ENCODE measurements at places on chromosomes 5 and 9. TPM values are rescaled to one million over a fixed set of nuclear protein-coding genes. Genes with fewer than 3 reads are reported as not detected.

Gene ANGPTL2
- not detected for total RNA-seq

Gene SGCD
- not detected for total RNA-seq

Gene TOPORS
- total RNA-seq, result 25.8 TPM

GRCh38 chr9:28032268-28032590 lies 458.9 kb upstream of the C9orf72 start:
- no peak for DNase-seq

GRCh38 chr9:134165357-134166315 lies 1.3 kb upstream of the RNU6ATAC start:
- DNase-seq, result peak; percentile 17

DNA sequence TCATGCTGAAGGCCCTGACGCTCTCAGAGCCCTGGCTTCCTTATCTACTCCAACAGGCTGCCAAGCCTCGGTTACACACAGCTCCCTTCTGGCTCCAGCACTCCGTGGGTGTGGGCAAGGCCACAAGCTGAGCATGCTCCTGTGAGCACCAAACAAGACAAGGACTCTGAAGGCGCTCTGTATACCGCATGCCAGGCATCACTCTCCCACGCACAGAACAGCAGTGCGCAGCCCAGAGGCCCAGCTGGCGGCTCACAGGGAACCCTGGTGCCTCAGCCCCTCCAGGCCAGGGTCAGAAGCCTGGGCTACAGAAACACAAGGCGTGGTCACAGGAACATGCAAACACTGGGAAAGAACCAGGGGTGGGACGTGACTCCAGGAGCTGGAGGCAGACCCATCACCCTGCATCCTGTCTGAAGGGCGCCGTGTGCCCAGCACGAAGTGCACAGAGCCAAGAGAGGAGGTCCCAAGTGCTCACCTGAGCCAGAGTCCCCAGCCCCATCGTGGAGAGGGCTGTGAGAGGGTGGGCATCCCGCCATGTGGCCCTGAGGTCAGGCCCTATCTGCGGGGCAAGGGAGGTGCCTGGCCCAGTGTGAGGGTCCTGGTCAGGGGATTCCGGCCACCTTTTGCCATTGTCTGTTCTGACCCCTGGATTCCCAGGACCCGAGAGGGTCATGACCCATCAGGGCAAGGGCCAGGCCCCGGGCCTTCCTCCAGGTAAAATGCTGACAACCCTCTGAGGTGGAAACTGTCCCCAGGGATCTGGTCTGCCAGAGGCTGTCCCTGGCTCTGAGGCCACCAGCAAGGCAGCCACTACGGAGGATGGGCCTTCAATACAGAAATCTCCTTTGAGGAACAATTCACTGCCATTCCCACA lies 54.7 kb downstream of the COL23A1 start:
- DNase-seq, result no peak

- DNase-seq, result no peak
Measured at GRCh38 chr9:79014929-79015699, 556.7 kb upstream of the TLE4 start.

DNA sequence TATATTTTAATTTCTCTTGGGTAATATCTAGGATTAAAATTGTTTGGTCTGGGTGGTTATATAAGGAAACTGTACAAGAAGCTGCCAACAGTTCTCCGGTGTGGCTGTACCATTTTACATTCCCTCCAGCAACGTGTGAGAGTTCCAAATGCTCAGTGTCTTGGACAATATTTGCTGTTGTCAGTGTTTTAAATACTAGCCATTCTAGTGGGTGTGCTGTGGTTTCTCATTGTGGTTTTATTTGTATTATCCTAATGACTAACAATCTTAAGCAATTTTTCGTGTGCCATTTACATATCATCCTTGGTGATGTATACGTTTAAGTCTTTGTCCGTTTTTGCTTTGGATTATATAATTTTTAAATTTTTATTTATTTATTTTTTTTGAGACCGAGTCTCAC lies 34.0 kb downstream of the TNFSF15 start:
- no peak for DNase-seq

GRCh38 chr5:171023508-171023907 lies 161.7 kb downstream of the RANBP17 start:
- DNase-seq, result no peak

DNA sequence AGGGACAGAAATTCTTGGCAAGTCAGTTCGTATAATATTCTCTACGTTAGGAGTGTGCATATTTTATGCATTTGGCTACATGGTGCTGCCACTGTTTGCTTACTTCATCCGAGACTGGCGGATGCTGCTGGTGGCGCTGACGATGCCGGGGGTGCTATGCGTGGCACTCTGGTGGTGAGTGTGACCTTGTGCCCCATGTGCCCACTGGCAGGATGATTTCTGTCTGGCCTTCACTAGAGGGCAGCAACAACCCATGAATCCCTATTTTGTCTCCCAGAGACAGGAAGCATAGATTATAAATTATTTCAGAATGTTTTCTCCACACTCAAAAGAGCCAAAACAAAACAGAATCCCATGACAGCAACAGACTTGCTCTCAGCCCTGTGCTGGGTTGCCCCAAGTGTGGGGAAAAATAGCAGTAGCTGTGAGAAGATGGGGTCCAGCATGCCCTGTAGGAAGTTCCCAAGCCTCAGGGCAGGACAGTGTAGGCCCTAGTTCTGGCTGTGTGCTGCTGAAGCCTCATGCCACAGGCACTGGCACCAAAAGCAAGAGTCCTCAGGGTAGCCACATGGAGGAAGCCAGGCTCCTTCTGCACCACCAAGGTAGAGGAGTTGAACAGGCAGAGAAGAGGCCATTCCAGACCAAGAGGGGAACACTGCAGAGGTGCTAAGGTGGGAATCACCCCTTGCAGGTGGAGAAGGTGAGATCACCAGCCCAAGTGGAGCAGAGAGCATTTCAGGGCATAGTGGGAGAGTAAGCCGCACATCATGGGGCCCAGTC lies 16.0 kb downstream of the SLC22A5 start:
- peak; percentile 54 for DNase-seq

- no peak for DNase-seq
Measured at GRCh38 chr5:124232515-124232914, 513.9 kb downstream of the ZNF608 start.
